BE2C (cell line): ENCODE measurements at places on chromosomes 3 and 15.

DNA sequence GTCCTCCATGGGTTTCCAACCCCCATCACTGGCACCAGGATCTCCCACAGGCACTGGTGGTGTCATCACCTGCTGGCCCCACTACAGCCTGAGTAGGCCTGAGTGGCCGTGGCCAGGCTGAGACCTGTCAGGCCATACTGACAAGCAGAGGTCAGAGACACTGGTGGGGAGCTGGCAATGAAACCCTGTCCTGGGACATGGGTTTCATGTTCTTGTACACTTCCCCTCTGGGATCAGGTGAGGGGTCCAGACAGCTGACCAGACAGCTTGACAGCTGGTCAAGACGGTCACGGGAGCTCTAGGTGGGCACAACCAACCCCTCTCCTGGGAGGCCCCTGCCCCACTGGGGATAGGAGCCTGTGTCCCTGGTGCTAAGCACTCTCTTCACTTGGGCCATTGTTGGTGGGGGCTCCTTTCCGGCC, 13.1 kb downstream of the ZBTB47 start:
- no peak for DNase-seq

DNA sequence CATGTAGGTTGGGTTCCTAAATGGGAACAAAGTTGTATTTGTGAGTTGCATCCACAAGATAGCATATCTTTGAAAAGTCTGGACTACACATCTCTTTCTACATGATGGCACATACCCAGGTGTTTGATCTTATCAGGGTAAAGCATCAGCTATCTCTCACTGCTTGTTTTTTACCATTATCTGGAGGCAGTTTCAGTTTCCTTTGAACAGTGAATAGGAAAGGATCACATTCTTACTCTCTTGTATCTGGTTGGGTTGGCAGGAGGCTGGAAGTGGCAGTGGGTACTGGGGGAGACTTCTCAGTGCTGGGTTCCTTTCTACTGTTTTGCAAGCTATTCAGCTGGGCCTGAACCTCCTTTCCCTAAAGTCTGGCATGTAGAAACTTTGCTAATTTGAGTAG, 4.1 kb downstream of the CEMIP start:
- DNase-seq = no peak

DNA sequence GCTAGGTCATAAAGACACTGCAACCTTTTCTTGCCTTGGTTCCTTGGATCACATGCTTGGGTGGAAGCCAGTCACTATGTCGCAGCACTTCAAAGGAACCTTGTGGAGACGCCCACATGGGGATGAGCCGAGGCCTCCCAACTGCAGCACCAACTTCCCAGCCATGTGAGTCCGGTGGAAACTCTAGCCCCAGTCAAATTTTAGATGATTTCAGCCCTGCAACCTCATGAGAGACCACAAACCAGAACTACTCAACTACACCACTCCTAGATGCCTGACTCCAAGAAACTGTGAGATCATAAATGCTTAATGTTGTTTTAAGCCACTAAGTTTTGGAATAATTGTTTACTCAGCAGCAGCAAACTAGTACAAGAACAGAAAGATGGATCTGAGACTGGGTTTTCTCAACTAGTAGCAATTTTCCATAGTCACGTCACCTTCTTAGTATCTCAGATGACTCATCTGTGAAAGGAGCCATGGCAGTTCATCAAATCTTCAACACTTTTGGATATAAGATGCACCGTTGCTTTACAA, 86.5 kb downstream of the MB21D2 start:
- DNase-seq = no peak

GRCh38 chr3:139236336-139236735, 107.5 kb upstream of the MRPS22 start:
- DNase-seq = no peak

- no peak for DNase-seq
These were observed 70.5 kb upstream of the PPIB start for GRCh38 chr15:64233299-64233698.

DNA sequence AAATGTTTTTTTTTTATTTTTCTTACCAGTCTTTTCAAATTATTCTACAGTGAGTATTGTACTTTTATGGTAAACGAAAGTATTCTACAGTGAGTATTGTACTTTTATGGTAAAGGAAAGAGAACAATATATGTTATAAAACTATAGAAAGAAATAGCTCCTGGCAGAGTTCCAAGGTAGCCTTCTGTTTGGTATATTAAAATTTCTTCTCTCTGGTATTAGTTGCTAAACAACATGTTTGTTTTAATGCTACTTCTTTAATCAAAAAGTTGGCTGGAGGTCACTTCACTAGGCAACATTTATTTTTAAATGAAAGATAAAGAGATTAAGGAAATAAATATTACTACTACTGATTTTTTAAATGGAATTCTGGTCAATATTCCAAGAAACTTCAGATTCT, 108.6 kb upstream of the ARL6 start:
- DNase-seq = no peak

DNA sequence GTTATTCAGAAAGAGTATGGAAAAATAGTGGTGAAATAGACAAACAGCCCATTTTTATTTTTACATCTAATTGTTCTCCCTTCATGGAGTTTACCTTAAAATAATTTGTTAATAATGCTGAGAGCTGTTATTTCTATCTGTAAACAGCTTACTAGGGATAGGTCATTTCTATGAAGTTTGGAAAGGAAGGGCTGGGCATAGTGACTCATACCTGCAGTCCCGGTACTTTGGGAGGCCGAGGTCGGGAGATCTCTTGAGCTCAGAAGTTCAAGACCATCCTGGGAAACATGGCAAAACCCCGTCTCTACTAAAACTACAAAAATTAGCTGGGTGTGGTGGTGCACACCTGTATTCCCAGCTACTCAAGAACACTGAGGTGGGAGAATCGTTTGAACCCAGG, 624.3 kb upstream of the LMCD1 start:
- DNase-seq = no peak

- peak; percentile 74 for DNase-seq
These were observed at the start of gene RASGRP1 for GRCh38 chr15:38564557-38565286. Gene RASGRP1, minus strand, starts transcription at chr15:38564814. Its CDS starts 186 bp downstream, at chr15:38564628.

DNA sequence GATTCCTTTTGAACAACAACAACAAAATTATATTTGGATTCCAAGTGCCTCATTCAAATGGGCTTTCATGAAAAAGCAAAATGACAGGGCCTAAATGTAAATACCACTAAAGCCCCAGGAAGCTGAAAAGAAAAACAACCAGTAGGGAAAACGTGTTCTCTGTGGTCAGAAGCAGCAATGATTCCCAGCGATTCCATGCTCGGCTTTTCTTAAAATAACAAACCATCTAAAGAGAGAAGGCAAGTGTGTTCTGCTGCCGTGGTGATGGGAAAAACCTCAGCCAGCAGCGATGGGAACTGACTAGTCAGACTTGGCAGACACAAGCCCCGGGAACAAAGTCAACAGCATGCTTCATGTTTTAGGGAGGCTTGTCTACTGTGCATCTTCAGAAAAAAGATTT, 153.6 kb downstream of the TNIK start:
- no peak for DNase-seq

- no peak for DNase-seq
These were observed 33.0 kb upstream of the SLC12A8 start for GRCh38 chr3:125245521-125245920.

DNA sequence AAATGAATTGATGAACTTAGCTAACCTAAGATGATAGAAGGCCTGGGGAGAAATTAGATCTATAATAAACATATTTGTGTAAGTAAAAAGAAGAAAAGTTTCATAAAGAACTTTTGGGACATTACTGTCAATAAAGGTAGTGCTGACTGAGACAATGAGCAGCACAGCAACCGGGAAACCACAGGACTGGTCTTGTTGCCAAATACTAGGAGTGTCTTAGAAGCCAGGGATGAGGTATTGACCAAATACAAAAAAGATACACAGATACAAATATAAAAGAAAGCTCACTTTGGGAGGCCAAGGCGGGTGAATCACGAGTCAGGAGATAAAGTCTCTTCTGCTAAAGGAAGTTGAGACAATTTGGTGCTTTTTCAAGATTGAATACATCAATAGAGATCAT, 362.4 kb upstream of the ZNF385D start:
- DNase-seq = no peak

GRCh38 chr3:33717866-33718594, at the start of gene CLASP2:
Gene CLASP2, minus strand, starts transcription at chr3:33718254. Its CDS starts 252 bp downstream, at chr3:33718002.
- peak; percentile 84 for DNase-seq

DNA sequence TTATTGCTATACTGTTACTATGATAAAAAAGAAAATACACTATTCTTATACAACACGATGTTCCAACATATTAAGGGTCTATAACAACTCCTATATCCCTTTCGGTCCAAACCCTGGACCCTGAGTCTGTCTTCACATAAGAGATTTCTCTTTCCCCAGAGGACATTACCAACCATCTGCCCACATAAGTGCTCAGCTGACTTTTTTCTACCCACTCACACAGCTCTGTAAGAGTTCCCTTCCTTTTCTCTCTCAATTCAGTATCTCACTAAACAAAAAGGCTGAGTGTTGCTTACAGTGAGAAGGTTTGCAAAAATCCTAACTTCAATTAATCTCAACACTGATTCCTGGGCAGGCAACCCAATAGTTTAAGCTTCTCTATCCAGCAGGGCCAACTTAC, 30.5 kb downstream of the ITGB5 start:
- no peak for DNase-seq

DNA sequence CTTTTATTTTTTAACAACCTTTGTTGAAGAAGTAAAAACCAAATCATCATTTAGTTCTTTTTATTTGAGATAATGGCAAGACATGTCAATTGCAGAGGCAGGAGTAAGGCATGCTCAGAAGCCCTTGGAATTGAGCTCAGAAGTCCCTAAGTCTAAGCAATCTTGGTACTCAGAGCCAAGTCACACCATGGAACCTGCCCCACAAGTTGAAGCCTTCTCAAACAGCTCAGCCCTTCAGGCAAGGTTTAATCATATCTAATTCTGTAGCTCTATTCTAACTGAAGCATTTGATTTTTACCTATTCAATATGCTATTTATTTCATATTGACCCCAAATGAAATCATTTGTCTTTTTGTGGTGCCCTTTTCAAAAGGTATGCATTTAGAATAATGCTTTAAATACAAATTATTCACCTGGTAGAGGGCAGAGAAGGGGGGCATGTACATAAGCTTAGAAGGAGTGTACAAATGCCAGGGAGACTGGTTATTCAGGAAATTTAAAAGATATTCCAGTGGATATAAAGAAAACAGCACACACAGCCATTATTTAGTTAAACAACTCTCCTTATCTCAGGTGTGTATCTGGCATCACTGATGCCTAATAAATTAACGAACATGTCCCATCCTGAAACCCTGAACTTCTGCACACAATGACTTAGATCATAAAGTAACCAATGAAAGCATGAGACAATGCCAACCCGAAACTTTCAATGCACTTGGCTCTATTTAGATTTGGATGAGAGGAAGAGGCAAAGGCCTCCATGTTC, 26.2 kb upstream of the TOP2B start:
- DNase-seq = no peak

- DNase-seq = no peak
These were observed 31.8 kb upstream of the PROK2 start for GRCh38 chr3:71816767-71817156.

DNA sequence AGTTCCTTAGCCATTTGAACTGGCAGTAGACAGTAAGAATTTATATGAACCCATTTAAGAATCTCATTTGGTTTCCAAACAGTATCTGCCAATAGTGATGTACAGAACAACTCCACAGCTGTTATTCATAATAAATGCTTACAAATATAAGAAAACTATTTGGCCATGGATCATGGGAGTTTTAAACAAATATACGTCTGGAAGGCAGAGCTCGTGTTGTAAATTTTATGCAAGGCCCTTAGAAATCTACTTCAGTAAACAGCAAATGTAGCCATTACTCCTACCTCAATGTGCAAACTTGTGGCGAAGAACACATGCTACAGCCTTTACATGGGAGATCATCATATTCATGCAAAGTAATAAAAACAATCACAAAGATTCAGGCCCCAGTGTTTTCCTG, 65.3 kb upstream of the NANOGP8 start:
- no peak for DNase-seq

- no peak for DNase-seq
These were observed 27.0 kb downstream of the PLXNB1 start for GRCh38 chr3:48402907-48403306.

GRCh38 chr3:161104561-161105551, at the start of gene B3GALNT1:
Gene B3GALNT1, minus strand, starts transcription at chr3:161105349. Its CDS starts 18,595 bp downstream, at chr3:161086754.
- peak; percentile 72 for DNase-seq

GRCh38 chr3:58924578-58924977, 125.2 kb downstream of the CFAP20DC start:
- DNase-seq = no peak

GRCh38 chr3:194730365-194730764, 44.7 kb downstream of the FAM43A start:
- DNase-seq = peak; percentile 90

DNA sequence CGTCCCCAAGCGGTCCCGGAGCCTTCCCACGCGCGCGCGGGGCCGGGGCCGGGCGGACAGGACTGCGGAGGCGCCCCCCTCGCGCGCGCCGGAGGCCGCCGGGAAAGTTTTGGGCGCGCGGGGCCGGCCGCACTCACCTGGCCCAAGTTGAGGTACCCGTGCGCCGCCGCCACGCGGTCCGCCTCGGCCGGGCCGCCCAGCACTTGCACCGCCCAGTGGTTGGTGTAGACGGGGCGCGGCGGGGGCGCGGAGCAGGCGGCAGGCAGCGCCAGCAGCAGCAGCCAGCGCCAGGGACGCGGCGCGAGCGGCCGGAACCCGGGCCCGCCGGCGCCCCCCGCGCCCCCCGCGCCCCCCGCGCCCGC, 289 bp downstream of the PCSK6 start:
- peak; percentile 74 for DNase-seq

GRCh38 chr3:36893826-36894225, 51.0 kb downstream of the TRANK1 start:
- no peak for DNase-seq

GRCh38 chr3:51400166-51400565, 9.1 kb downstream of the RBM15B start:
- DNase-seq = no peak

DNA sequence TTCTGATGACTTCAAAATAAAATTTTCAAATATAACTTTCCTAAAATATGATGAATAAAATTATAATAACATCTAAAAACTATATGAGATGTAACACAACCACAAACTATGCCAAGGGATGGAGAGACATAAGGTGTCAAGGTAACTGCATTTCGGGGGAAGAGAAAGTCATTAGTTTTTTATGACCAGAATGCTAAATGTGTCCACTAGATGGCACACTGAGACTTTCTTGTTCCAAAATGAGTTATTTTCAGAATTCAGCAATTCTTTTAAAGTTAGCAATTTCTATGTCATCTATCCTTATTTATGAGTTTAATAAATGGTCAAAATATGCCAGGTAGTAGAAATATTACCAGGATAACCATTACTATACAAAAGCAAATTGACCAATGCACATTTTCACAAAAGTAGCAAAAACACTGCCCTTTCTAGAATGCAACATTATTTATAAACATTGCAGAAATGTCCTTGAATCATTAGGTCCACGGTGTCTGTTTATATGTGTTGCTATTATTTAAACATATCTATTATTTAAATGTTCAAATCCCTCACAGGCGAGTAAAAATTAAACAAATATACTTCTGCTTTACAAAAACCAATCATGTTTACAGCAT, 374.2 kb downstream of the PLCL2 start:
- no peak for DNase-seq

GRCh38 chr3:188830893-188831292, 340.9 kb upstream of the TPRG1 start:
- DNase-seq = peak; percentile 22

GRCh38 chr15:68767833-68768232, 52.9 kb downstream of the ANP32A start:
- DNase-seq = no peak

- DNase-seq = no peak
These were observed 178.4 kb upstream of the SLC2A2 start for GRCh38 chr3:171204942-171205341.

GRCh38 chr3:113079218-113079961, 88.6 kb downstream of the GTPBP8 start:
- no peak for DNase-seq
